A549 treated with Hydrocortisone at 1 μM for 4 hours (cell line): ENCODE measurements at places on chromosomes 16 and 17. TPM values are rescaled to one million over a fixed set of nuclear protein-coding genes. Genes with fewer than 3 reads are reported as not detected.

CCL7 gene
- 0.14 to 0.24 TPM (median 0.21 TPM) in 3 of 5 replicates, not detected in the others for total RNA-seq

GPR179 gene
- 0.02 to 0.05 TPM (median 0.03 TPM) in 5 replicates for total RNA-seq

SCN4A gene
- 0.03 to 0.15 TPM (median 0.07 TPM) in 5 replicates for total RNA-seq

QRICH2 gene
- total RNA-seq: 0.62 to 1.2 TPM (median 1.0 TPM) in 5 replicates

ARHGDIG gene
- total RNA-seq: 2.1 to 3.7 TPM (median 3.2 TPM) in 5 replicates

MYOCD gene
- 0.71 to 1.4 TPM (median 0.92 TPM) in 5 replicates for total RNA-seq

SLFN11 gene
- total RNA-seq: 3.7 to 9.2 TPM (median 5.8 TPM) in 5 replicates

CDK3 gene
- 2.8 to 5.7 TPM (median 4.7 TPM) in 5 replicates for total RNA-seq

SPATA32 gene
- total RNA-seq: 0.07 to 0.18 TPM (median 0.14 TPM) in 4 of 5 replicates, not detected in the other

CCL1 gene
- total RNA-seq: not detected in 5 replicates

ASB16 gene
- 0.07 to 0.13 TPM (median 0.12 TPM) in 3 of 5 replicates, not detected in the others for total RNA-seq

KAT8 gene
- 45.0 to 51.2 TPM (median 48.2 TPM) in 5 replicates for total RNA-seq

TPSAB1 gene
- 0.28 TPM in 1 of 5 replicates, not detected in the others for total RNA-seq

KRTAP4-6 gene
- total RNA-seq: not detected in 5 replicates

XAF1 gene
- not detected in 5 replicates for total RNA-seq

NCBP3 gene
- total RNA-seq: 26.3 to 35.6 TPM (median 30.4 TPM) in 5 replicates

RNF157 gene
- total RNA-seq: 8.2 to 11.2 TPM (median 10.6 TPM) in 5 replicates

KRT33B gene
- not detected in 5 replicates for total RNA-seq

PRDM7 gene
- total RNA-seq: not detected in 5 replicates

DNAH2 gene
- 0.01 to 0.08 TPM (median 0.02 TPM) in 5 replicates for total RNA-seq

ATP1B2 gene
- 0.15 to 0.37 TPM (median 0.27 TPM) in 5 replicates for total RNA-seq

ZNF668 gene
- total RNA-seq: 13.3 to 19.8 TPM (median 14.5 TPM) in 5 replicates

MYO15B gene
- 34.1 to 57.1 TPM (median 45.1 TPM) in 5 replicates for total RNA-seq

CMC2 gene
- total RNA-seq: 114 to 129 TPM (median 123 TPM) in 5 replicates

SLFN14 gene
- total RNA-seq: not detected in 5 replicates

NETO2 gene
- 76.3 to 102 TPM (median 79.0 TPM) in 5 replicates for total RNA-seq

SDR42E1 gene
- total RNA-seq: 0.95 to 1.7 TPM (median 1.6 TPM) in 5 replicates

CUEDC1 gene
- total RNA-seq: 51.0 to 59.6 TPM (median 57.2 TPM) in 5 replicates

STAC2 gene
- 3.5 to 4.8 TPM (median 4.0 TPM) in 5 replicates for total RNA-seq

TVP23A gene
- 0.08 to 0.18 TPM (median 0.13 TPM) in 5 replicates for total RNA-seq

DOC2A gene
- 1.5 to 2.5 TPM (median 2.0 TPM) in 5 replicates for total RNA-seq

SGF29 gene
- total RNA-seq: 20.5 to 24.3 TPM (median 22.4 TPM) in 5 replicates

ZMYND15 gene
- total RNA-seq: 0.31 to 0.51 TPM (median 0.41 TPM) in 5 replicates

KRTAP16-1 gene
- not detected in 5 replicates for total RNA-seq

SLC47A1 gene
- 19.3 to 24.3 TPM (median 20.6 TPM) in 5 replicates for total RNA-seq

USP31 gene
- 12.0 to 15.2 TPM (median 14.8 TPM) in 5 replicates for total RNA-seq

CYBA gene
- 232 to 308 TPM (median 278 TPM) in 5 replicates for total RNA-seq

TBC1D28 gene
- not detected in 5 replicates for total RNA-seq

SMURF2 gene
- total RNA-seq: 20.0 to 32.8 TPM (median 25.4 TPM) in 5 replicates

TMEM238L gene
- not detected in 5 replicates for total RNA-seq

NRN1L gene
- total RNA-seq: 0.17 to 0.32 TPM (median 0.23 TPM) in 3 of 5 replicates, not detected in the others

CRYBA1 gene
- not detected in 5 replicates for total RNA-seq

CACNG3 gene
- total RNA-seq: not detected in 5 replicates

TP53TG3C gene
- 0.23 to 0.84 TPM (median 0.26 TPM) in 4 of 5 replicates, not detected in the other for total RNA-seq

SPIRE2 gene
- 5.5 to 7.7 TPM (median 7.2 TPM) in 5 replicates for total RNA-seq

SRL gene
- total RNA-seq: 0.03 to 0.08 TPM (median 0.06 TPM) in 5 replicates

NPIPA3 gene
- 1.0 to 1.9 TPM (median 1.3 TPM) in 5 replicates for total RNA-seq

KRTAP9-8 gene
- total RNA-seq: not detected in 5 replicates

ADGRG1 gene
- 143 to 209 TPM (median 198 TPM) in 5 replicates for total RNA-seq

ACSM3 gene
- 3.3 to 4.4 TPM (median 3.7 TPM) in 5 replicates for total RNA-seq

MYL4 gene
- total RNA-seq: 0.21 TPM in 1 of 5 replicates, not detected in the others

EZH1 gene
- total RNA-seq: 8.2 to 12.3 TPM (median 11.9 TPM) in 5 replicates

PKMYT1 gene
- total RNA-seq: 64.8 to 93.9 TPM (median 88.9 TPM) in 5 replicates

KIFC3 gene
- total RNA-seq: 115 to 142 TPM (median 135 TPM) in 5 replicates

ASGR1 gene
- total RNA-seq: 0.70 to 1.4 TPM (median 0.89 TPM) in 5 replicates
